ENCODE measurements at places on chromosomes 3 and 15.

GRCh38 chr15:89119489-89120478 is 31.5 kb downstream of the ABHD2 start:
- DNase-seq, result peak; percentile 87

DNA sequence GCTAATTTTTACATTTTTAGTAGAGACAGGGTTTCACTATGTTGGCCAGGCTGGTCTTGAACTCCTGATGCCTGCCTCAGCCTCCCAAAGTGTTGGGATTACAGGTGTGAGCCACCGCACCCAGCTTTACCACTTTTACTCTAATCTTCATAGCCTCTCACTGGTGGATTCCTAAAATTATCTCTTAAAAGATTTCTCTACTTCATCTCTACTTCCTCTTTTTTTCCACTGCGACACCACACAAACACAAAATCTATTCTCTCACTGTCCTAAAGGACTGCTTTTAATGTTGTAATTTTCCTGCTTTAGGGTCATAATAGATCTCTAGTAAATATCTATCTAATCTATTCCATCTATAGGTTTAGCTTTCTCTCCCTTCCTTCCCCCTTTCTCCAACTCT is 34.0 kb upstream of the TBL1XR1 start:
- no peak for DNase-seq

DNA sequence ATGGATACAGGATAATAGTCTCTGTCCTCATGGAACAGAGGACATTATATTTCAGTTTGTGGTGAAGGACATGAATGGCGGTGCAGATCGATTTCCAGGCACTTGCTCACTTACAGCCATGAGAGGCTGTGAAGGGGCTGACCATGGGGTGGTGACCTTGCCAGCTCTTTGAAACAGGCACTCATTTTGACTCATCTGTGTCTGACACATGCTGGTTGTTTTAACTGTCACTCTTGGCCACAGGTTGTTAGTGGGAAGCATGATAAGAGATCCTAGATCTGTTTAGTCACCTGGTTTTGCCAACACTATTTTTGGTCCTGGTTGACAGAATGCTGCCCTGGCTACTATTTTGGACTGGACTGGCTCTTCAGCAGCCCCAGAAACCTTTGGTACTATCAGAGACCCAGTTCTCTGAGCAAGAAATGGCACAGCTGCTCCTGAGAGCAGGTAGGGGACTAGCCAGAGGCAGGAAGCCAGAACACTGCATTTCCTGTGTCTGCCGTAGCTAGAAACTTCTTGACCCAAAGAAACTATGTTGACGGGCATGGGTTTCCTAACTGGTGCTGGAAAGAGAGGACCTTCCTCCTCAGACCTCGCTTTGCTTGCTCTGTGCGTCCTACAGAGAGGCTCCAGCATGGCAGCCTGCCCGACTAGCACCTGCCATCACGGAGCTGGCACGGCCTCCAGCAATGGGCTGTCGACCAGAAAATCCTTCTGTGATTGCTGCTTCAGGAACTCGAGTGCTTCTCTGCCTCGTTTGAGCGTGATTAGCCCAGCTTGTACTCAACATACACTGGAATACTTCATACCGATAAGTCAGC is 6.3 kb downstream of the PXYLP1 start:
- no peak for DNase-seq

DNA sequence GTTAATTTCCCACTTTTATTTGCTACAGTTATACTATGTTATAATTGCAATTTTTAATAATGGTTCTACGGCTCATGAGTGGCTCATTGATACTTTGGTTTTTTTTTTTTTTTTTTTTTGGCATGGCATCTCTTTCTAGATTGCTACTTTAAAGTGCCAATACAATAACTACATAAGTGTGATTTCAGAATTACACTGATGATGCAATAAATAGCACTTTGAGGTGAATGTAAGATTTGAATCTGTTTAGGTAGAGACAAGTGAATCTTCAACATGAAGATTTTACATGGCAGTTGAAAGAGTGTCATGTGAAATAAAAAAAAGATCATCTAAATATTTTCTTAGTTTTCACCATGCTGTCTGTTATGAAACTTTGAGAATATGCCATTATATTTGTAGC is 75.7 kb downstream of the KBTBD8 start:
- DNase-seq, result no peak

DNA sequence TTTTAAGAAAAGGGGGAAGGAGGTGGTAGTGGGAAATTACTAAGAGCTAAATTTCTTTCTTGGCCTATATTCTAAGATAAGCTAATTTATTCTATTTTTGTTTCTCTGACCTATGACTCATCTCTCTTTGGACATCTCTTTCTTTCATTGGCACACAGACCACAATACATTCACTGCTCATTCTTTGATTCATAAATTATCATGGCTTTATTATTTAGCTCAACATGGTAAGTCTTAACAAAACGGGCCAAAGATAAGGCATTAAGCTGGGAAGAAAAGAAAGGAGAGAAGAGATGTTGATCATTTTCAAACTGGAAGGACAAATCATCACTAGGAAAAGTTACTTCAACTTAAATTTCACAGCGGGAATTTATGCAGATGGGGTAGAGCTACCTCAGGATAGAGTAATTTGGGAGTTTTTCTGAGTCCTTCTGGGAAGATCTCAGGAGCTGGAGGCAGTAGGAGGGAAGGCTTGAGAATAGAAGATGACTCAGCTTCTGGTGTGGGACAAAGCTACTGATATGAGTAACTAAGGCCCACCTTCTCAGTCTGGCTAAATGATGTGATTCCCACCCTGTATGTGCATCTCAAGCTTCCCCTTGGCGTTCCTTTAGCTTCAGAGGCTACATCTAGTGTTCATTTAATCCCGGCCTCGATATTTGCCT is 7.5 kb upstream of the ALCAM start:
- peak; percentile 72 for DNase-seq

DNA sequence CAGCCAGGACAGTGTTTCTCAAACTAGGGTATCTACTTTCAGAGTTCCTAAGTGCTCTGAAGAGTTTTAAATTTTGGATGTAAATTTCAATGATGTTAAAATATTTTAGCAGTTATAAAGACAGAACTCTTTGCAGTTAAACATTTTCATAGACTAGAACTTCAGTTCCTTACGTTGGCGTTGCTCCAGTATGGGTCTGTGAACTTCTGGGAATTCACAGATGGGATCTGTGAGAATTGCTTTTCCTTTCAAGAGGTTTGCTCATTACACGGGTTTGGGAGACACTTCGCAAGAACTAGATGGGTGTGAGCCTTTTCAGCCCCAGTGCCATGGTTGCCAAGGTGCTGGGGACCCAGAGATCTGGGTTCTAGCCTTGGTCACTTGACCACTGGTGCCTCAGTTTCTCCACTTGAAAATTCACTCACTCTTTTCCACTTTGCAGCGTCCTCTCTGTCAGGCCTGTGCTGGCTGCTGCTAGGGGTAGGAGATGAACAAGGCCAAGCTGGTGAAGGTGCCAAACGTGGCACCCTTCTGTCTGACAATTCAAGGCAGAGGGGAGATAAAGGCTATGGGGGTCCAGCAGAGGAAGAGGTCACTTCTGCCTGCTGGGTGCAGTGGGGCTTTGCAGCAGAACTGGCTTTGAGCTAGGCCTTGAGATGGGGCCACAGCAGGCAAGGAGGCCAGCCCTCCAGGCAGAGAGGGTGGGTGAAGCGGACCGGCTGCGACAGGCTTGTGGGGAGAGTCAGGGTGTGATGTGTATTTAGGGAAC is 48.1 kb downstream of the EPHB3 start:
- DNase-seq, result no peak

DNA sequence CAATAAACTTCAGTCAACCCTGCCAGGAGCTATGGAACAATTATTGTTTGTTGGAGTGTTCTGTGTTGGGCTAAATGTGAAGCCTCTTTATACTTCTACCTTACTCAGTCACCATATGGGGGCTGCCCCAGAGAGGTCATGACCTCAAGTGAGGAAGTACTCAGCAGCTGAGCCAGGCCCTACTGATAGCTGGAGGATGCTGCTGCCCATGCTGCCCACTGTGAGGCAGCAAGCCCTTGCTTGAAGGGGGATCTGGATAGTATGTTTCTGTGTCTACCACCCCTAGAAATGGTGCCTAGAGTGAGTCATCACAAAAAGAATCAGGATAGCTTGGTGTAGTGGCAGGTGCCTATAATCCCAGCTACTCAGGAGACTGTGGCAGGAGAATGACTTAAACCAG is 4.5 kb upstream of the RPL24 start:
- no peak for DNase-seq

DNA sequence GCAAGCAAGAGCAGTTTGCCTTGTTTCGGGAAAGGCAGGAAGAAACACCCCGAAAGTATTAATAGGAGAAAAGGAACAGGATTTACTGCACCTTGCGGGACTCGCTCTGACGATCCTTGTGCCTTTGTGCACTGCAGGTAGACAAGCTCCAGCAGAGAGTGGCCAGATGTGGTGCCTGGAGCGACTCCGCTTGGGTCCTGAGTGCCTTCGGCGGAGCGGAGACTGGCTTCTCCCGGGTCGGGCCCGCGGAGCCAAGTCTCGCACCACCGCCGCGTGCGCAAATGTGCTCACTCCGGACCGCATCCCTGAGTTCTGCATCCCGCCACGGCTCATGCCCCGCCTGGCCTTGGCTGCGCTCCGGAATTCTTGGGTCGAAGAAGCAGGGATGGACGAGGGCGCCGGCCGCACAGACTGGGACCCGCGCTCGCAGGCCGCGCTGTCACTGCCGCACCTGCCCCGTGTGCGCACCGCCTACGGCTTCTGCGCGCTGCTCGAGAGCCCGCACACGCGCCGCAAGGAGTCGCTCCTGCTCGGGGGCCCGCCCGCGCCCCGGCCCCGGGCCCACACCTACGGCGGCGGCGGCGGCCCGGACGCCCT is 769 bp downstream of the C2CD4A start:
- no peak for DNase-seq

GRCh38 chr3:165159760-165160421 is 36.3 kb downstream of the SLITRK3 start:
- no peak for DNase-seq

DNA sequence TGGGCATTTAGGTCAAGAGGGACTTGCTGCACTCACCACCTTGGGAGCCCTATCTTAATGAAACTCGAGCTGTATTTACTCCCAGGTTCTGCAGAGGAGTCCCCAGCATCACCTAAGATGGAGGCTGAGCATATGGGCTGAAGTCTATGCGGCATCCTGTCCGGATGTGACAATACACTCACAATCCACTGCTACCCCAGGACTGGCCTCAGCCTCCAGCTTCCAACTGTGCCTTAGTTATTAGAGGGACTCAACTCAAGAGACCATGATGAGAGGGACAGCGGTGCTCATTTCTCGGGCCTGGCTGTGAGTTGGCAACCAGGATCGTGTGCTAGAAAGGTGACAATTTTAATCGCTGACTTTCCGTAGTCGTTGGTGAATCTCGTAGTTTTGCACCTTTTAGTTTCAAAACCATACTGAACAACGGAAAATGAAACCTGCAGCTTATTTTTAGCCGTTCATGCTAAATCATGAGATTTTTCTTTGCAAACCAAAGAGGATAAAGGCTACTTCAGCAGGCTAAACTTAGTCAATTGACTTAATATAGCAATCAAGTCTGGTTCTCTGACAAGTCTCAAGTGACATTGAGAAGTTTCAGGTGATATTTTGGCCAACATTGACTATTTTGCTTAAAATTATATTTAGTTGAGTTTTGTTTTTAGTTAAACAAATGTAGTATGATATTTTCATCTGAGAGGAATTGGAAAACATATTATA is 11.1 kb downstream of the ZBTB38 start:
- no peak for DNase-seq

DNA sequence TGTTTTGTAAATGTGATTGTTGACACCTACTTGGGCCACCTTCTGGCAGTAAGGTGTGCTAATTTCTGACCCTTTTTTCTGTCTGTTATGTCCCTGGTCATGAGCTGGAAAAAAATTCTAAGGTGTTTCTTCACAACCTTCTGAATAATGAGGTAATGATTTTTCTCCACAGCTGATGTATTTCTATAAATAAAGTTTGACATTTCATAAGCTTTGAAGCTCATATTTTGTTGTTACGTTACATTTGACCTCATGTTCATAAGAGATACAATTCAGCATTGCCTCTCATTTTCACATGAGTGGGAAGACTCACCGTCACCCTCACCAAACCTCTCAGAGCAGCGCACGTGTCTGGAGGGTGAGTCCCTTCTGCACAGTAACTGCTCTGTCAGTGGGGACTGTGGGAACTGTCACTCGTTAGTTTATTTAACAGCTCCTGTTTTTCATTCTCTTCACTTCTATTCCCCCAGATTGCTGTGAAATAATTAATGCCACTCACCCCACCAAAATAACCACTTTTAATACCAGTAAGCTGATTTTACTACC is 140.9 kb downstream of the PLCL2 start:
- DNase-seq, result no peak

DNA sequence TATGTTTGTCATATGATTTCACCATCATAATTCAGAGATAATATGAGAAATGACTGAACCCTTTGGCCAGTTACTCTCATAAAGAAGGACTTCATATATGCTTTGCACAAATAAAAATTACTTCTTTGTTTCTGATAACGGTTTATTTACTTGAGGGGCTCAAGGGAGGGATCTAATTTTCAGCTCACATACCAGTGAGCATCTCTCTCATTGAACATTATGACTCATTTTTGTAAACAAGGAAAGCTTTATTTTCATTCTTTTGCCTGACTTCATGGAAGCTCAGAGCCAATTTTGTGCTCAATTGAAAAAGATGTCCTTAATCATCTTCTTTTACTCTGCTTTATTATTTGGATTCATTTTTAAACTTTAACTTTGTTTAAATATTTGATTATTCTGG is 5.8 kb downstream of the NLGN1 start:
- DNase-seq, result no peak

DNA sequence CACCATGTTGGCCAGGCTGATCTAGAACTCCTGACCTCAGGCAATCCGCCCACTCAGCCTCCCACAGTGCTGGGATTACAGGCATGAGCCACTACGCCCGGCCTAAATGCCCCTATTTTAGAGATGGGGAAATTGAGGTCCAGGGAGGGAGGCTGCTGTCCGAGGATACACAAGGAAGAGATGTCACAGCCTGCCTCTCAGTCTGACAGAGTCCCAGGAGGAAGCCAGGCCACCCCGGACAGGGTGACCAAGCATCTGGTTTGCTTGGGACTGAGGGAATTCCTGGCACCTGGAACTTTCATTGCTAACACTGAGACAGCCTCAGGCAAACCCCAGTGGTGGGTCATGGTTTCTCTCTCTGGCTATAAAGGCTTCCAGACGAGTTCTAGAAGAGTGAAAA is 30.6 kb upstream of the ADAMTS7 start:
- no peak for DNase-seq

All from fibroblast of skin of right quadriceps (primary cell).